ENCODE measurements at places on chromosomes 2 and 18. TPM values are rescaled to one million over a fixed set of nuclear protein-coding genes. Genes with fewer than 3 reads are reported as not detected.

- DNase-seq: no peak
These were observed 236.2 kb downstream of the IKZF2 start for GRCh38 chr2:212915121-212915782.

DNA sequence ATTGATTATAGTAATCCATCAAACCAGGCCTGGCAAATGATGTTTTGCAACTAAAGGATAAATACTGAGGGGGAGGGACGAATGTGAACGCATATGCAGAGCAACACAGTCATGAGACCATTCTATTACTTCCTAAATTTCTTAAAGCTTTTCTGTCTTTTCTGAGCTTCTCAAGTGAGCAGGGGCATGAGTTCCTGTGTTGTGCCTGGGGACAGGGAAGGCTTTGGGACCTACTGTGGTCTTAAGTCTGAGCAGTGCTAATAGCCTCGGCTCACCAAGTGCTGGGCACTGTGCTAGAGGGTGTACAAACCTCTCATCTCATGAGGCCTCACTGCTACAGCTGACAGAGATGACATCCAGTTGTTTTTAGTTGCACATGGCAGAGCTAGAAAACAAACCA lies 182.4 kb downstream of the NEDD4L start:
- no peak for DNase-seq

- DNase-seq: no peak
These were observed 234.2 kb downstream of the ASXL3 start for GRCh38 chr18:33812186-33812585.

DNA sequence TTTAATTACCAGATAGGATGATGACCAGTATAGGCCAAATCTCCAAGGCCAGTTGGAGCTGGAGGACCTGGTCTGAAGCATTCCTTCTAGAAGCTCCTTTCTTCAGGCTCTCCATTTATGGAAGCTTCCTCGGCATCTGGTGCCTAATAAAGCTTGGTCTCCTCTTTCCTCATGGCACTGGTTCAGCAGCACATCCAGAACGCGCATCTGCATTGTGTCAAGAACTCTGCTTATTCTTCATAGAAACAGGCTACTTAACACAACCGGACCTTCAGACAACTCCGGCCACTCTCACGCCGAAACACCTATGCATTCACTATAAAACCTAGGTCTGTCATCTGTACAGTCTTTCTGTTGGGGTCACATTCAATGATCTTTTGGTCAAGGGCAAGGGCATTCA lies 99.8 kb downstream of the COL6A3 start:
- no peak for DNase-seq

GRCh38 chr18:79538635-79539034 lies 141.0 kb upstream of the CTDP1 start:
- DNase-seq: no peak

CPO gene
- 0.73 TPM for total RNA-seq

DNA sequence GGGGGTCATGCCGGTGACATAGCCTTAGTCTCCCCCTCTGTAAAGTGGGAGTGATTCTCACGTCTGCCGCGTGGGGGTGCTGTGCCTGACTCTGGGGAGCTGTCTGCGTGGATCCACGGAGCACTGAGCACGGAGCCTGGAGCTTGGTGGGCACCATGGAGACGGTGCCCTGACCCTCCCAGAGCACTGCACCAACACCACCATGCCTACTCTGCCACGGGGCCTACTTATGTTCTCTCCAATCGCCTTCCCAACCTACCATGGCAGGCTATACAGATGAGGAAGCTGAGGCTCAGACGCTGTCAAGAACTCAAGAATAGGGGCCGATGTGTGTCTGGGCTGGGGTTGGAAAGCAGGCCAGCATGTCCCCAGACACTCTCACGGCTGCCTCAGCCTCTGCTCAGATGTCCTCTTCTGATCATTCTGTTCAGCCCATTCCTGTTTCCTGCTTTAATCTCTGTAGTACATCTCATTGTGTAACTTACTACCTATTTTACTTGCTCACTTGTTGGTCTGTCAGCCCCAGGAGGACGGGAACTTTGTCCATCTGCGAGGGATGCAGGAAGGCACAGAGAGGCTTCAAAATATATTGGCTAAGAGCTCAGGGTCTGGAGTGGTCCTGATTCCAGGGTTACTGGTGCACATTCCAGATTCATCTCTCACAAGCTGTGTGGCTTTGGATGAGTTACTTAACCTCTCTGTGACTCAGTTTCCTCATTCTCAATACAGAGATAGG lies 168.1 kb upstream of the HS6ST1 start:
- no peak for DNase-seq

- no peak for DNase-seq
These were observed 3.3 kb downstream of the SEMA4C start for GRCh38 chr2:96866586-96866985.

GRCh38 chr2:149330127-149331022 lies at the start of gene LYPD6:
LYPD6 (plus strand) TSS chr2:149330587; CDS start chr2:149437709, 107,122 bp downstream.
- DNase-seq: peak; percentile 82

- no peak for DNase-seq
These were observed 435.9 kb downstream of the DCDC2C start for GRCh38 chr2:4139316-4139715.

GRCh38 chr2:172623249-172623965 lies 67.5 kb downstream of the PDK1 start:
- no peak for DNase-seq

DNA sequence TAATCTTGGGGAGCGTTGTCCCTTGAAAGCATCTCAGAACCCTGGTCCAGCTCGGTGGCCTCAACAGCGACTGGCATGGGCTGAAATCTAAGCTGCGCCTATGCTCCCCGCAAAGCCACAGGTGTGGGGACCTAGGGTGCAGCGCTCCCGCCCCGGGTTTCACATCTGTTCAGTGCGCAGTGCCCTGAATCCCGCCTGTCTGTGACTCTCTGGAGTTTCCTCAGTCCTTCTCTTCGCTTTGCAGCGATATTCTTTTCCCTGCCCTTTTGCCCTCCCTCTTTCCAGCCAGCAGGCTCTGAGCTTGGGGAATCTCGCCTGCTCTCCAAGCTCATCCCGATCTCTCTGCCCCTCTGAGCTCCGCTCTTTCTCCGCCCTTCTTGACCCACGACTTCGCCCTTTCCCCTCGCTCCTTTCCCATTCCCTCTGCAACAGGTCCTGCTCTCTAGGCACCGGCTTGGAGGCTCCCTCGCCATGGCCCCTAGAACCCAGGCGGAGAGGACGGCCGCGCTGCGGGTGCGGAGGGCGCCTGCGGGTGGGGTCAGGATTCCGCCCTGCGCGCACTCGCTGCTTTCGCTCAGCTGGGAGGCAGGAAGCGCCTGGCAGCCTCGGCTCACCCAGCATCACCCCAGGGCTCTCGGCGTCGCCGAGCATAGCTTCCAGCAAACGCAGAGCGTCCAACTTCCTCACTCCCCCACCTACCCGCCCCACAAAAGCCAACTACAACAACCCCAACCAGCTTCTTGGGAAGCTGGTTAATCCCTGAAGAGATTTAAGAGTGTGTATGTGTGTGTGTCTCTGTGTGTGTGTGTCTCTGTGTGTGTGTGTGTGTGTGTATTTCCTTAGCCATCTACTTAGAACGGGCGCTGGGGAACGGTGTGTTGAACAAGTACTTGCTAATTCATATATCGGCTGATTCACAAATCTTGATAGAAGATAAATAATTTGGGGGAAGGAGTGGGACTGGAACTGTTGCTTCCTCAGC lies 1.1 kb downstream of the GRP start:
- DNase-seq: peak; percentile 58

TSN gene
- total RNA-seq: 32.1 TPM

ALPG gene
- total RNA-seq: not detected

POTEI gene
- total RNA-seq: not detected

DNA sequence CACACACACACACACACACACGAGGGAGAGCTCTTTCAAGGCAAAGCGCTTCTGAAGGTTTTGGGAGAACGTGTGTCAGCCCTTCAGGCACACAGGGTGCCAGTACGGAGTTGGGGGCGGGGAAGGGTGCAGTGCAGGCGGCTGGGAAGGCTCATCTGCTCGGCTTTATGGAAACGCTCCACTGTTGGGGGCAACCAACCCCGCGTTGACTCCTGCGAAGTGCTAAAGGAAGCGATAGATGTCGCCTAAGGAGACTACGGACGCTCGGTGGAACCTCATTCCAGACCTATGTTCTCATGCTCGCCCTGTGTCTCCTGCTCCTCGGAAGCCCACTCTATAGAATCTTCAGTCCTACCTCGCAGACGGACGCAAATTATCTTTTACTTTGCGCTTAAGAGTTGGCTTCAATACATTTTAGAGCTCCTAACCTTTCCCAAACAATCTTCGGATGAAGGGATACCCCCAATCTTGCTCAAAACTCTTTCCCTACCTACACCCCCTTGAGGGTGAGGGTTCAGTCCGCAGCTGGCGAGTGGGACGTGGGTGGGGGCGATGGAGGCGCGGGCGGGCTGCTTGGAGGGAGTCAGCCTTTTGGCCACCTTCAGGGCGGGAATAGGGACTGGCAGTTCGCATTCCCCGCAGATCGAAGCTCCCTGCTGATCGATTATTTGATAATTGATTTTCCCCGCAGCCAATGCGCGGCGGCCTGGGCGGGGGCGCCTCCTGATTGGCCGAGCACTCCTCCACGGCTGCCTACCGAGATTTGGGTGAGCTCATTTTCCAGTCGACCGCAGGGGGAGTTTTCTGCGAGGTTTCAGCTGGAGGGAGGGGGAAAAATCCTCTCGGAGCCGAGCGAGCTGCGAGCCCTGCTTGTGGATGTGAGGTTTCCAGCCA lies 1.9 kb upstream of the MEIS1 start:
- peak; percentile 90 for DNase-seq

DNA sequence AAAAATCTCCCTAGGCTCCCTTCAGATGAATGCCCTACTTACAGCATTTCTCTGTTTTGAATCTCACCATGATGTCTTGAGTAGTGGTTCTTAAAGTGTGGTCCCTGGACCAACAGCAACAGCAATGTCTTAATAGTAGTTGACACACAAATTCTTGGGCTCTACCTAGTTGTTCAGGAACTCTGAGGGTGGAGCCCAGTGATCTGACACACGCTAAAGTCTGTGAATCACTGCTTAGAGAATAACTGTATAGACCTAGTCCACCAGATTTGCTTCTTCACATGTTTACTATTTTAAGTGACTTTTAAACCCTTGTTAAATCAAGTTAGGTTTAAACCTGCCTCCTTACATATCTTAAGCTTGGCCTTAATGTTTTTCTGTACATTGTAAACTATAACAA lies 47.6 kb upstream of the ARHGAP15 start:
- DNase-seq: no peak

GRCh38 chr2:197209246-197209645 lies 101.3 kb downstream of the ANKRD44 start:
- DNase-seq: no peak

DNA sequence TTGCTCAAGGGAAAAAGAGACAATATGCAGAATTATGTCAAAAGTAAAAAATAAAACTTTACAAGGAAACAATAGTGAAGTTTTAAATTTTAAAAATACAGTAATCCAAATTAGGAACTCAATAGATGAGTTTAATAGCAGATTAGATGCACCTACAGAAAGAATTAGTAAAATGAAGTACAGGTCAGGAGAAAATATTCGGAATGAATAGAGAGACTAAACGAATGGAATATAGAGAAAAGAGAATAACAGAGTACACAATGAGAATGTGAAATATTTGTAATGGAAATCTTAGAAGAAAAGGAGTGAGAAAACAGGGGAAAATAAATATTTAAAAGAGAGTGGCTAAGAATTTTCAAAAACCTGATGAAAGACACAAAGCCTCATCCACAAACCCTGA lies 275.7 kb upstream of the MMADHC start:
- no peak for DNase-seq

- no peak for DNase-seq
These were observed 12.4 kb upstream of the IL1R1 start for GRCh38 chr2:102129951-102130646.

GRCh38 chr2:101004620-101005325 lies 2.7 kb downstream of the RPL31 start:
- DNase-seq: no peak

DNA sequence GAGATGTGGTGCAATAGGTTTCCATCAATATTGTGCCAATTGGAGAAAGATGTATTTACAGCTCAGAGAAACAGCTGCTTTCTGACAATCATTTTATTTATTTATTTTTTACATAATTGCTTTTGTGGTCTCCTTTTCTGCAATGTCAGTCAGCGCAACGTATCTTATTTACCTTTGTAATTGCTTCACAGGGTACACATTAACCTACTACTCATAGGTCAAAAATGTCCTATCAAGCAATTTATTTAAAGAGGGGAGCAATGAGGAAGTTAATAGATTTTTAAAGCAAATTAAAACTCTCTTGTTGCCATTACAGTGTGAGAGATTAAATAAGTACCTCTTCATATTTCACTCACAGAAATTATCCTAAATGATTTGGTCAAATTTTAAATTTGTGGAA lies 291.0 kb downstream of the CALCRL start:
- no peak for DNase-seq

DNA sequence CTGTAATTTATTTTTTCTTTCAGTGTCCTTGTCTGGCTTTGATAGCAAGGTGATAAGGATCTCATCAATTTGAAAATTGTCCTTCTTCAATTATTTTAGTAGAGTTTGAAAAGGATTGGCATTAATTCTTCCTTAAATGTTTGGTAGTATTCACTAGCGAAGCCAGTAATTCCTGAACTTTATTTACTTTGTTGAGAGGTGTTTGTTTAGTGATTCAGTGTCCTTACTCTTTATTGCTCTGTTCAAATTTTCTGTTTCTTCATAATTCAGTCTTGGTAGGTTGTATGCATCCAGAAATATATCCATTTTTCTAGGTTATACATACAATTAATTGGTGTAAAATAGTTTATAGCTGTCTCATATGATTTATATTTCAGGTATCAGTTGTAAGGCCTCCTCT lies 676.7 kb upstream of the POU3F3 start:
- no peak for DNase-seq

ADAM17 gene
- total RNA-seq: 13.5 TPM

DNA sequence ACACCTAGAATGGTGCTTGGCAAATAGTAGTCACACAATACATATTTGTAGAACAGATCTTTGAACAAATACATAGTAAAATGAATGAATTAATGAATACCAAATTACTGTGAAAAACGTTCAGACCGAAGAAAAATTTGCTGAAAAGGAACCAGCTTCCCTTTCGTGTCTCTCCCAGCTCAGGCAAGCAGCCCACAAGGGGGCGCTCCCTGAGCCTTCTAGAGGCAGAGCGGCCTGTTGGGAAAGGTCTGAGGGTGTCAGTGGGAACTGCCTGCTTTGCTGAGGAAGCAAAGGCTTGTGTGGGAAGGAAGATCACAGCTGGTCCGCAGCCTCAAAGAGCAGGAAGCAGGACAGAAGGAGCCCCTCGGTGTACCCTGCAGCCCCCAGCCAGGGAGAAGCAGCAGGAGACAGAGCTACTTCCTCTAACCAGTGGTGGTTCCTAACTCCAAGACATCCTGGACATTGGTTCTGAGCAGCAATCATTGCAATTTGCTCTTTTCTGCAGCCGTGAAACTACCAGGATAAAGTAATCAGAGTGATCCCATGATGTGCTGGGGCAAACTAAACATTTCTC lies 231.1 kb downstream of the ANKRD30B start:
- DNase-seq: no peak

GRCh38 chr2:97740590-97741182 lies 27.3 kb downstream of the ZAP70 start:
- DNase-seq: no peak

DNA sequence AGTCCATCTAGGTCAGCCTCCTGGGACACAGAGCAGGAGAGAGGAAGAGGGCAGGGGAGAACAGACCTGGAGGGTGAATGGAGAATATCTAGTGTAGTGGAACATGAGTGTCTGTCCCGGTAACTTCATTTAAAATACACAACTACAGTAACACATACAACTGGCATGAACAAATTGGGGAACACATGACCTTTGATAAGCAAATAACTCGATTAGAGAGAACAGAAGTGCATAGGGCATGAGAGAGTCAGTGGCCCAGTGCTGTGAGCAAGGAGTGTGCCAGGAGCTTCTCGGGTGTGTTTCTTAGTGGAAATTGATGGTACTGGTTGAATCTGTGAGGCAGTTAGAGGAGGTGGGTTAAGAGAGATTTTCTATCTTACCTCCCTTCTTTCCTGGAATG lies 40.8 kb downstream of the TNP1 start:
- no peak for DNase-seq

All from Right ventricle myocardium inferior (tissue), 1 donor.